Activated T-cell treated with anti-CD3 and anti-CD28 coated beads for 24 hours (primary cell): ENCODE measurements at places on chromosomes 12 and 14.

GRCh38 chr14:99643343-99643742, 1.6 kb upstream of the HHIPL1 start:
- DNase-seq = no peak

DNA sequence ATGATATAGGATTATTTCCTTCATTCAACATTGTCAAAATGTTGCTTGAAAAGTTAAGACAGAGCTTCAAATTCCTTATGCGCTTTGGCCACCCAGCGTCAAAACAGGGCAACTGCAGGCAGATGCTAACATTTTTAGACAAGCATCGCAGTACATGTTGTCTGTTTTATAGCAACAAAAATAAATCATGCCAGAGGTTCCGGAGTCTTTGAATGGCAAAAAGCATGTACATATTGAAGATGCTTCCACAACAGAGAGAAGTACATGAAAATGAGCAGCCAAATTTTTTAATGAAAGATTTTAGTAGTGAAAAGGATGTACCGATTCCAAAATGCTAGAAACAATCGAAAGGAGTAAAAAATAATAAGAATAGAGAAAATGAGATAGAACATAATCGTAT, 49.8 kb upstream of the USP15 start:
- peak; percentile 20 for DNase-seq

DNA sequence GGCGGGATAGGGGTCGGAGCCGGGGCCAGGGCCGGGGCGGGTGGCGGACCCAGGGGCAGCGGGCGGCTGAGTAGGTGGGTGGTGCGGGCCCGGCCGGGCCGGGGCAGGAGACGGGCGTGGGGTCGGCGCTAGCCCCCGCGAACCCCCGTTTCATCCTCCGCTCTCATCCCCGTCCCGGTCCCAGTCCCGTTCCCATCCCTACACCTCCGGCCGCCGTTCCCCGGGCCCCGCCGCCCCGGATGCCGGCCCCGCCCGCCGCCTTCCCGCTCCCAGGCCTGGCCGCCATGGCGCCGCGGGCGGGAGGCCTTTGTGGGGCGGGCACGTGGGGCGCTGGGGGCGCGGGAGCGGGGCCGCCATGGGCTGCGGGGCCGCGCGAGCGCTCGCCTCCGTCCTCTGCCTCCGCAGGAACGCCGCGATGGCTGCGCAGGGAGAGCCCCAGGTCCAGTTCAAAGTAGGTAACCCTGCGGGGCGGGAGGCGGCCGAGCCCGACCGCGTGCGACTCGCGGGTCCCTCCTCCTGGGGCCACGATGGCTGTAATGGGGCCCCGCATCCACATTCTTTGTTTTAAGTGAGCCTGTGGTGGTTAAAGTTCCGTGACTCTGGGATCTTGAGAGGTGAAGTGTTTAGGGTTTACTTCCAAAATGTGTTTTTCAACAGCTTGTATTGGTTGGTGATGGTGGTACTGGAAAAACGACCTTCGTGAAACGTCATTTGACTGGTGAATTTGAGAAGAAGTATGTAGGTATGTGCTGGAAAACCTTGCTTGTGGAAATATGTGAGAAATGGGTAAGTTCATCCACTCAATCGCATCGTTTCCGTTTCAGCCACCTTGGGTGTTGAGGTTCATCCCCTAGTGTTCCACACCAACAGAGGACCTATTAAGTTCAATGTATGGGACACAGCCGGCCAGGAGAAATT, 572 bp downstream of the RAN start:
- peak; percentile 27 for DNase-seq

DNA sequence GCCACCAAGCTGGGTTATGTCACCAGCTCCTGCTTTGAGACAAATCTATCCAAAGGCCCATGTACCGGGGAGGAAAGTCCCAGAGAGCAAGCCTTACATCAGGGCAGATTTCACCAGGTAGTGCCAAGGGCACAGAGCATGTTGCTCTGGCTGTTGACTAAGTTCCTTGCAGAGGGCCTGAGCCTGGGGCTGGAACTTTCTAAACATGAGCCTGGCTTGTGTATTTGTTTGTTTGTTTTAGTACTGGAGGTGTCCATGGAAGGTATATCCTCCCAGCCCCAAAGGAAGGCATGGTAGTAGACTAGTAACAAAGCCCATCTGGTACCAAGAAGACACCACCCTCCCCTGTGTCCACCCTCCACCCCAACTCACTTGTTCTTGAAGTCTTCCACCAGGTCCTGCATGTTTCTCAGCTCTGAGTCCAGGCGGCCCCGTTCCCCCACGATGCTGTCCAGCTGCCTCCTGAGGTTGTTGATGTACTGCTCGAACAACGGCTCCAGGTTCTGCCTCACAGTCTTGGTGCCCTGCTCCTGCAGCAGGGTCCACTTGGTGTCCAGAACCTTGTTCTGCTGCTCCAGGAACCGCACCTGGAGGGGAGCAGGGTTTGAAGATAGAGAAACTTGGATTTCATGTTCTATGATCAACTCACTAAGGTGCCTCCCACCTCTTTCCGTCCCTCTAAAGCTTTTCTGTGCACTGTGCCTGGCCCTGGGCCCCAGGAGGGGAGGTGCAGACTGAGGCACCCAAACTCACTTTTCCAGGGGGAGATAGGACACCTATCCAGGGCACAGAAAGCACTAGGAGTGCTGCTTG, 1.4 kb downstream of the KRT5 start:
- DNase-seq = no peak

GRCh38 chr12:68303850-68304249, 28.3 kb downstream of the MDM1 start:
- DNase-seq = no peak

DNA sequence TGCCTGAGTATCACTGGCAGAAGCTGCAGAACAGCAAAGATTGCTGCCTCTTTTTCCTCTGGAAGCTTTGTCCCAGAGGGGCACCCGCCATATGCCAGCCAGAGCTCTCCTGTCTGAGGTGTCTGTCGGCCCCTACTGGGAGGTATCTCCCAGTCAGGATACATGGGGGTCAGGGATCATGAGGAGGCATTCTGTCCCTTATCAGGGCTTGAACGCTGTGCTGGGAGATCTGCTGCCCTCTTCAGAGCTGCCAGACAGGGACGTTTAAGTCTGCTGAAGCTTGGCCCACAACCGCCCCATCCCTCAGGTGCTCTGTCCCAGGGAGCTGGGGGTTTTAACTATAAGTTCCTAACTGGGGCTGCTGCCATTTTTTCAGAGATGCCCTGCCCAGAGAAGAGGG, 20.3 kb downstream of the CLEC2B start:
- DNase-seq = no peak

GRCh38 chr14:71959055-71959454, 26.8 kb downstream of the RGS6 start:
- no peak for DNase-seq

- no peak for DNase-seq
Measured at GRCh38 chr12:1566449-1567135, 27.8 kb downstream of the FBXL14 start.

GRCh38 chr12:54622463-54623183, 12.1 kb downstream of the LACRT start:
- no peak for DNase-seq

DNA sequence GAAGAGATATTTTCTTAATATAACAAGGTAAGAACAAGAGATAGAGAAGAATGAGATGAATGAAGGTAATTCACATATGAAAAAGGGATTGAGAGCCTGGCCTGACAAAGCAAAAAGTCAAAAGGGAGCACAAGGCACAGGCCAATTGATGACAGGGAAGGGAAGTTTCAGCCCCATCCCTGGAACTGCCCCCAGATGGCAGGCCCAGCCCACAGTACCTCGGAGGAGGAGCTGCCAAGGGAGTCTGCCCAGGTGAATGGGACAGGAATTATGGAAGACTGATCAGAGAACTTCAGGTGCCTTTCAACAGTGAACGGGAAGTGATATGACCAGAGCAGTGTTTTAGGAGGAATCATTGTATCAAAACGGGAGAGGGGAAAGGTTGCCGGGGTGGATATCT, 15.7 kb downstream of the SNRPF start:
- no peak for DNase-seq

- no peak for DNase-seq
Measured at GRCh38 chr14:20935303-20935984, 19.8 kb upstream of the RNASE2 start.

GRCh38 chr14:25237845-25238244, 187.9 kb upstream of the STXBP6 start:
- DNase-seq = no peak

DNA sequence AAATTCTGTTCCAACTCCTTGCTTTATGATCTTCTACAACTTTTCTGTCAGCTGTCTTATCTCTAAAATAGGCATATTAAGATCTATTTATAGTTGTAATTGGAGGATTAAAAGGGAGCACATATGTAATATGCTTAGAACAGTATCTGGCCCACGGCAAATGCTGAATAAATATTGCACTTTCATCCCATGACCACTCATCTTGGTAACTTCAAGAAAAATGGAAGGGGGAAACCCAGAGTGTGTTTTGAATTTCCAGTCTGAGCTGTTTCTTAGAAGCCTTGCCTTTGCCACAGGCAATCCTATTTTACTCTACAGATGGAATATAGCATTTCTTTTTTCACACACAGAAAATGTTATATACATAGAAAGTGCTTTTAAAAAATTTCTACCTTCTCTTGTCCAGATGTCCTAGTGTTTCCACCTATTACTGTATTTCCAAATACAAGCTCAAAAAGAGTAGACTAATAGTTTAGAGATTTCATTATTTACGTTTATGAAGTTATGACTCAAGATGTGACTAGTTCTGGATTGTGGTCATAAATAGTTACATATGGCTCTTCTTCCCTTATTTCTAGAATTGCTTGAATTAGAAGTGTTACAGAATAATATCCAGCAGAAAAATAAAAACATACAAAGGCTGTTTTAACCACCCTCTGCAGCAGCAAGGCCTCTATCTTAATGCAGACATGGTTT, 6.2 kb upstream of the STXBP6 start:
- DNase-seq = no peak

DNA sequence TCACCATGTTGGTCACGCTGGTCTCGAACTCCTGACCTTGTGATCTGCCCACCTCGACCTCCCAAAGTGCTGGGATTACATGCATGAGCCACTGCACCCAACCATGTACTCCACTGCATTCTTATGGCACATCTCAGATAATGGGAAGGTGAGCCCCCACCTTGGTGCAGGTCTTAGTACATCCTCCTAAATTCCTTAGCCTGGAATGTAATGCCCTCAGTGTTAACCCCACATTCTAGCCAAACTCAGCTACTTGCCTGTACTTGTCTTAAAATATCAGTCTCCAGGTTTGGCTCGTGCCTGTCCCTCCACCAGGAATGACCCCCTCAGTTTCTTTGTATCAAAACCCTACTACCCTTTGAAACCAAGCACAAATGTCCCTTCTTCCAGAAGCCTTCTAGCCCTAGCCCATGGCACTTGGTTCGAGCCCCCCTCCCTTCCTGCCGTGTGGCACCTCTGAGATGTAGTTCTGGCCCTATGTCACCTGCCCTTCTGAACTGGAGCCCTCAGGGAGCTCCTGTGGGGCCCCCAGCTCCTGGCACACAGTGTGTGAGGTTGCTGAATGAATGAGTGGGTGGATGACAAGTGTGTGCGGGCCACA, 8.4 kb downstream of the KCNH3 start:
- no peak for DNase-seq

GRCh38 chr12:102542816-102543440, 62.6 kb upstream of the IGF1 start:
- no peak for DNase-seq

GRCh38 chr12:52182384-52182783, 9.4 kb downstream of the KRT80 start:
- DNase-seq = no peak

GRCh38 chr14:106511800-106512198, 985.4 kb downstream of the TMEM121 start:
- DNase-seq = no peak

DNA sequence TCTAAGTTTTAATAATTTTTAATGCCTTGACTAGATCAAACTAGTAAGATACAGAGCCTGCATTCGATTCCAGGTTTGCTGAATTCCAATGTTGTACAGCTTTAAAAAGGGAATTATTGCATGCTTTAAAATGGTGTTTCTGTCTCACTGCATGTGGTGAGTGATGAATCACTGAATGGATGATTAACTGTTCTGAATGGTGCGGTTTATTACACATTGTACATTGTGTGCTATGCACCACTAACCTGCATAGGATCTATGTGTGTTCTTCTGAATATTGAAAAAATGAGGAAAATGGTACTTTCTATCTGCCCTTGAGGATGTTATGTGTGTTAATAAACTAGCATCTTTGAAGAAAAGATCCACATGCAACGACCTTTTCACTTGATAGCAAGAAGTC, 231.7 kb downstream of the NRXN3 start:
- DNase-seq = no peak

- no peak for DNase-seq
Measured at GRCh38 chr12:16008421-16008824, 97.3 kb downstream of the DERA start.

GRCh38 chr14:53767566-53767965, 189.1 kb downstream of the BMP4 start:
- DNase-seq = no peak

GRCh38 chr12:88243982-88244381, 101.9 kb downstream of the TMTC3 start:
- no peak for DNase-seq
